ENCODE measurements at places on chromosomes 1 and 21. TPM values are rescaled to one million over a fixed set of nuclear protein-coding genes. Genes with fewer than 3 reads are reported as not detected.

- peak; percentile 59 for DNase-seq
Measured at GRCh38 chr1:85502625-85503083, 37.7 kb upstream of the DDAH1 start.

DNA sequence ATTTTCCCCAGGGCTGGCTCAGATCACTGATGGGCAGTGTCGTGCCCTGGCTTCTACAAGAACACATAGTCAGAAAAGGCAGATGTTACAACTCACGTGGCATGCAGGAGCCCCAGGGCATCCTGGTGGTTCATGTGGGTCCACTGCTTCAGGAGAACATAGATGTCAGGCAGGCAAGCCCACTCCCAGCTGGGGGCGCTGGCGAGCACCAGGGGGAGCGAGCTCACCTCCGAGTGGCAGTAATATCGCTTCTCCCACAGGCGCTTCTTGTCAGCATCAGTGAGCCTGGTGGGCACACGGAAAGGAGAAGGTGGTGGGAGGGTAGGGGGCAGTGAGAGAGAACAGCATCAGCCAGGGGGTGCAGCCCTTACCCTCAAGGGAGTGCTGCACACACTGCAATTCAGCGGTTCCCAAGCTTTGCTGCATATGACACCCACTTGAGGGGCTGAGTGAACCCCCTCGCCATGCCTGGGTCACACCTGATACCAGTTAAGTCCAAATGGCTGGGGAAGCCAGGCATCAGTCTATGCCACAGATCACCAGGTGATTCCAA, 34.3 kb upstream of the PPP1R15B start:
- no peak for DNase-seq

Gene CASQ1
- polyA plus RNA-seq = 0.17 TPM

- DNase-seq = no peak
Measured at GRCh38 chr21:37654596-37654995, 261.7 kb downstream of the KCNJ6 start.

DNA sequence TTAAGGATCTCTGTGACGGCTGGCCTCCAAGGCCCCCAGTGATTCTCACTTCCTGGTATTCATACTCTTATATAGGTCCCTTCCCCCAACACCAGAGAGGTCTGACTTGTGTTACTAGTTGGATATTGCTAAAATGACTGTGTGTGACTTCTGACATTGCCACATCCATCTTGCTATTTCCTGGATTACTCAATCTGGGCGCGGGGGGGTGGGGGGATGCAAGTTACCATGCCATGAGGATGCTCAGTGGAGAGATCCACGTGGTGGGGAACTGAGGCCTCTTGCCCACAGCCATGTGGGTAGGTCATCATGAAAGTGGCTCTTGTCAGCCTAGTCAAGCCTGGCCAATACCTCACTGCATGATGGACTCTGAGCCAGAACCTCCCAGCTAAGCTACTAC, 117.0 kb downstream of the UBE2U start:
- no peak for DNase-seq

DNA sequence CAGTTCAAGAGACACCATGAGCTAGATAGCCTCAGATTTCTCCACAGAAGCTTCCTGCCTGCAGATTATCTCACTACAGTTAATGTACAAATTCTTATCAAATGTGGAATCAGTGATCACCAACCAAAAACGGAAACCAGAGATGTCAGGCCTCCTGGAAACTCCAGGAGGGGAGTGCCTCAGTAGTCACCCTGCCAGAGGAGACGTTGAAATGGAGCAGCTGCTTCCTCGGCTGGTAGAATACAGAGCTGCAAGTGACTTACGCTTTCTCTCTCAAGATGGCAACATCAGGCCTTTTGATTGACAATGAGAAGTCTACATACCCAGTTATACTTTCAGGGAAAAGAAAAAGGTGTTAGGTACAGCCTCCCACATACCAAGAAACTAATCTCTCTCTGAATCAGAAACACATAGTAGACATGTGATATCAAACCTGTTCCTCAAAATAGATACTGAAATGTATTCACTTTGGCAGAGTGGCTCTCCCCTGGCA, 52.2 kb downstream of the ACP6 start:
- DNase-seq = no peak

Gene HSD3B1
- polyA plus RNA-seq = not detected

DNA sequence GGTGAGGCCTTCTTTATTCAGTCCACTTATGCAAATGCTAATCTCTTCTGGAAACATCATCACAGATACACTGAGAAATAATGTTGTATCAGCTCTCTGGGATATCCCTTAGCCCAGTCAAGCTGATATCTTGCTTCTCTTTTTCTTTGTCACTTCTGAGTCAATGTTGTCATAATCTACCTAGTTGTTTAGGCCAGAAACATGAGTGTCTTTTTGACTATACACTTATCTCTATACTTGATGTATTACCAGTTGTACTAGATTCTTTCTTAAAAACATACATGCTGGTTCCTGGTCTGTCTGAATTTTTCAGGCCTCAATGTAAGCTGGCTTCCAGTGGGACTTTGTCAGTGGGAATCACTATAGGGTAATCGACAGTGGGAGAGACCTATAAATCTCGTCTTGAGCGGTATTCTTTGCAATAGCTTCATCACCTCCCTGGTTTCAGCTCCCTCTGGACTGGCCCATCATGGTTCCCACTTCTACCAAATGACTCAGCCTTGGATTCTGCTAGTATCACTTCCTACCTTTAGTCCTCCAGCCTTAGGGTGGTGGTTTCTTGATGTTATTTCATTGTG, 135.2 kb upstream of the CYYR1 start:
- no peak for DNase-seq

Gene CLDN17
- polyA plus RNA-seq = not detected
